ENCODE measurements at places on chromosomes 2 and 18.

DNA sequence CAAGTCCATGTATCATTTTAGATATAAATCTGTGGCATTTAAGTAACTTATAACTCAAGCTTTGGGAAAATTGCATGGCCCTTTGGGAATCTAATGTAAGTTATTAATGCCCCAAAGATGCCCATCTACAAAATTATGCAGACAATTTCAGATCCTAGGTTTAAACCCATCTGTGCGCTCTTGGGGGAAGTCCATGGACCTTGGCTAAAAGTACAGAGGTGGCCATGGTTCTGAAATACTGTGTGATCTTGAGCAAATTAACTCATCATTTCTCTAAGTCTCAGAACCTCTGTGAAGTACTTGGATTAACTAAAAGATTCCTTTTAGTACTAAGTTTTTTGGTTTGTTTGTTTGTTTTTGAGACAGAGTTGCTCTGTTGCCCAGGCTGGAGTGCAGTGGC lies 19.5 kb downstream of the INPP1 start:
- DNase-seq, result no peak

- DNase-seq, result no peak
These were observed 1.4 kb downstream of the SMC6 start for GRCh38 chr2:17752246-17752645.

- peak; percentile 7 for DNase-seq
These were observed 458.7 kb upstream of the ID2 start for GRCh38 chr2:8222979-8223694.

DNA sequence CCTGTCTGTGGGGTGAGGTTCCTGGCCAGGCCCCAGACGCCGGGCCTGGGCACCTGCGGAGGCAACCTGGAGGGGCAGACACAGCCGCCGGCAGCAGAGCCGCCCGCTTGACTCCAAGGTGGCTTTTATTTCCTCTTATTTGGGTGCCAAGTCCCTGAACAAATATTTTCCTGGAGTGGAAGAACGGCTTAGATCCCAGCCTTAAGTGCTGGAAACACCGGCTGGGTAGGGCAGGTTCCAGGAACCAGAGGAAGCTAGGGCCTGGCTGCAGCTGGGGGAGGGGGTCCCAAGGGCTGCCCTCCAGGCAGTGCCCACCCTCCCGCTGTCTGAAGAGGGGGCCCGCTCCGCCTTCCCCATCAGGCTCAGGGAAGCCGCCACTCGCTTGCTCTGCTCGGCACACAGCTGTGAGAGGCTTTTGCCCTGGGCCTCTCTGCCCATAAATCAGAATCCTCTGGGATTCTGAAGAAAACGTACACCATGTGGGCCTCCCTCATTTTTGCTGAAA lies 28.2 kb downstream of the SDC1 start:
- DNase-seq, result peak; percentile 50

- no peak for DNase-seq
These were observed 356.8 kb upstream of the ST6GAL2 start for GRCh38 chr2:107242811-107243210.

DNA sequence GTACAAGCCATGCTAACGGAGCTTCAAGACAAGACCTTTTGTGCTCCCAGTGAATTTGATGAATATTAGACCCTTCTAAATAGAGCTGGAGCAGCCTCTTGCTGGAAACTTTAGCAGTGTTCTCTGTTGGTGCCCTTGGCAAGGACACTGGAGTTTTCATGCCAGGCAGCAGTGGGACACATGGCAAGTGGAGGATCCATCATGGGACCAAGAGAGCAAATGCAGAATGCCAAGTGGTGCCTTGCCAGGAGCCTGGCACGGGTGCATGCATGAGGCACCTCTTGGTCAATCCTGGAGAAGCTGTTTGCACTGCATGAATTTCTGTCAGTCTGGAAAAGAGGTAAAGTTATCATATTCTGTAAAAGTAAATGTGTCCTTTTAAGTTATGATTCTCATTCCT lies 59.1 kb downstream of the NETO1 start:
- no peak for DNase-seq

DNA sequence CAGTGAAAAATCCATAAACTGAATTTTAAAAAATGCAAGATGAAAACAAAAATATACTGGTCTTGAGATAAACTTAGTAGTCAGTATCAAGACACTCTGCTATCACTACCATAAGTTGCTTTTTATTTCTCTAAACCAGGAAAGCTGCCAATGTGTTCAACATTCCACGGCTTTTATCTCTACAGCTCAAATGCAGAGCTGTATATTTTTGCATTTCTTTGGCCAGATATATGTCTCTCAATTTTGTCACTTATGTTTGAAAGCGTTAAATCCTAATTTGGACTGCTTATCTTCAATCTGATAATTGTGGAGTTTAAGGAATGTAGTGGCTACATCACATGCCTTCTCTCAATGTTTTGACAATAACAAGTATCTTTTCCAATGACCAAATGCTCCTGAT lies 609.5 kb downstream of the EPHA4 start:
- no peak for DNase-seq

- DNase-seq, result no peak
These were observed 751 bp upstream of the NMI start for GRCh38 chr2:151289972-151290866.

- DNase-seq, result no peak
These were observed 119.9 kb downstream of the CCBE1 start for GRCh38 chr18:59577386-59577655.

GRCh38 chr2:151669585-151670081 lies 64.6 kb downstream of the NEB start:
- no peak for DNase-seq

GRCh38 chr18:9631814-9632496 lies 17.6 kb upstream of the PPP4R1 start:
- DNase-seq, result no peak

DNA sequence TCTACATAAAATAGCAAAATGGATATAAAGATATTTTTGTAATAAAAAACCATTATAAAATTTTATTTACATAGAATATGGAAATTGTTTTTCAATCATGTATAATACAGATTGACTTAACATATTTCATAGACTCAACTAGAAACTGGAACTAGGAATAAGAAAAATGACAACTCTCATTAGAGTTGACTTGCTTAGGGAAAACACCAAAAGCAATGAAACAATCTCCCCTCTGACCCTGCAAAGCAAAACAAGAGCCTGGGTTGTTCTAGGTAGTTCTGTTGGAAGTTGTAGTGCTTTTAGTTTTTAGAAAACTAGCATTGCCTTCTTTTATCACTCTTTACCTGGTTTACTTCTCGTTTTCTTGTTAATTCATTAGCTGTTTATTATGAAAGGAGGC lies 32.2 kb upstream of the MTIF2 start:
- no peak for DNase-seq

GRCh38 chr2:14303366-14304115 lies 329.0 kb upstream of the LRATD1 start:
- no peak for DNase-seq

DNA sequence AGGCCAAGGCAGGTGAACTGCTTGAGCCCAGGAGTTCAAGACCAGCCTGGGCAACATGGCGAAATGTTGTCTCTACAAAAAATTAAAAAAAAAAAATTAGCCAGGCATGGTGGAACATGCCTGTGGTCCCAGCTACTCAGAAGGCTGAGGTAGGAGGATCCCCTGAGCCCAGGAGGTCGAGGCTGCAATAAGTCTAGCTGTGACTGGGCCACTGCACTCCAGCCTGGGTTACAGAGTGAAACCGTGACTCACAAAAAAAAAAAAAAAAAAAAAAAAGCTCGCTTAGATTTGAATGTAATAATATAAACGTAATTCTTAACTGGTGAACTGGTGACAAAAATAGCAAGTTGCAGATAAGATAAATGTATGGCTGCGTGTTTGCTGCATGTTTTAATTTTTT lies 56.5 kb downstream of the TFCP2L1 start:
- no peak for DNase-seq

DNA sequence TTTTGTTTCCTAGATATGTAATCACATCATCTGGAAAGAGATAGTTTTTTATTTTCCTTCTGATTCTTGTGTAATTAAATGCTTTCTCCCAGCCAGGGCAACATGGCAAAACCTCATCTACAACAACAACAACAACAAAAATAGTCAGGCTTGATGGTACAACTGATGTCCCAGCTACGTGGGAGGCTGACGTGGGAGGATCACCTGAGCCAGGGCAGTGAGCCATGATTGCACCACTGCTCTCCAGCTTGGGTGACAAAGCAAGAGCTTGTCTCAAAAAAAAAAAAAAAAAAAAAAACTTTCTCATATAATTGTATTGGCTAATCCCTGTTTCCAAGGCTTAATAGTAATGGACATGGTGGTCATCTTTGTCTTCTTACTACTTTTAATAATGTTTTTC lies 26.4 kb upstream of the PGAP1 start:
- no peak for DNase-seq

- DNase-seq, result no peak
These were observed 4.8 kb downstream of the RNPEPL1 start for GRCh38 chr2:240573071-240573515.

DNA sequence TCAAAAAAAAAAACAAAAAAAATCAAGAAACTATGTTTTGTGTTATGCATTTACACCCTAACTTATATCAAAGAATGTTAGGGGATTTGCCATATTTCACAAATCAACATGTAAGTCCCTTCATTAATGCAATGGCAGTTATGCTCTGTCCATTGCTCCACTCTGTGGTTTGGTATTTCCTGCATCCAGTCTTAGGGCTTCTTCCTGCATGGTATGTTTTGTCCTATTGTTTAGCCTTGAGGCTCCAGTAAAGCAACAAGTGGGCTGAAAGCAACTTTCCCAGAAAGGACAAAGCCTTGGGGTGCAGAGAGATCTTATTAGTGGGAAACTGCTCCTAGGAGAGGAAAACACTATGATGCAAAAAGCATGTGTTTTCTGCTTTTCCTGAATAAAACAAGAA lies 474.1 kb downstream of the IRS1 start:
- no peak for DNase-seq

- no peak for DNase-seq
These were observed 35.1 kb upstream of the ROCK2 start for GRCh38 chr2:11379558-11379957.

Measured in NCI-H2081 (cell line).